ENCODE measurements at places on chromosomes 2 and 18.

DNA sequence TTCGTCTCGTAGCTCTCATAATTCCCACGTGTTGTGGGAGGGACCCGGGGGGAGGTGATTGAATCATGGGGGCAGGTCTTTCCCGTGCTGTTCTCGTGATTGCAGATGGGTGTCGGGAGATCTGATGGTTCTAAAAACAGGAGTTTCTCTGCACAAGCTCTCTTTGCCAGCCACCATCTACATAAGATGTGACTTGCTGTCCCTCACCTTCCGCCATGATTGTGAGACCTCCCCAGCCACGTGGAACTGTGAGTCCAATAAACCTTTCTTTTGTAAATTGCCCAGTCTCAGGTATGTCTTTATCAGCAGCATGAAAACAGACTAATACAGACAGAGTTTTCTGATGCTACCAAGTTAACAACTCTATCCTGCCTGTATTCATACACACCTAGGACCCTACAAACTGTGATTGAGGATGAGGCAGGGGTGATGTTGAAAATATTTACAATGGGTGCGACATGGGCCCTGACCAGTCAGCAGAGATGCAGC is 3.9 kb downstream of the APOB start:
- no peak for DNase-seq

GRCh38 chr2:152782171-152782570 is 63.8 kb downstream of the ARL6IP6 start:
- no peak for DNase-seq

- DNase-seq = no peak
These were observed 734.8 kb upstream of the REG3G start for GRCh38 chr2:78290581-78291214.

DNA sequence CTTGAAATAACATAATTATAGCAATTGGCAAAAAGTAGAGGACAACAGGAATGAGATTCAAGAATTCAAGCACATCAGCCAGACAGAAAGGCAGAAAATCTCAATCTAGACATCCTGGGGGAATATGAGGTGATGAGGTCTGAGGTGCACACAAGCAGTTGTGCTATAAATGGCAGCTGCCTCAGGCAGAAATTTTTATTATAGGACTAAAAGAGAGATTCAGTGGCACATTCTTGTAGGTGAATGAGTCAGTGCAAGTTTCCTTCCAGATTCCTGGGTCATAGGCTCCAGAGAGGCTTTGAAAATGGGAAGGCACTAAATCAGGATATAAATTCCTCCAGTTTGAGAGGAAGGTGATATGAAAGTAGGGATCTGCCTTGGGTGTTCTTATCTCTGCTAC is 127.2 kb upstream of the THSD7B start:
- DNase-seq = no peak

DNA sequence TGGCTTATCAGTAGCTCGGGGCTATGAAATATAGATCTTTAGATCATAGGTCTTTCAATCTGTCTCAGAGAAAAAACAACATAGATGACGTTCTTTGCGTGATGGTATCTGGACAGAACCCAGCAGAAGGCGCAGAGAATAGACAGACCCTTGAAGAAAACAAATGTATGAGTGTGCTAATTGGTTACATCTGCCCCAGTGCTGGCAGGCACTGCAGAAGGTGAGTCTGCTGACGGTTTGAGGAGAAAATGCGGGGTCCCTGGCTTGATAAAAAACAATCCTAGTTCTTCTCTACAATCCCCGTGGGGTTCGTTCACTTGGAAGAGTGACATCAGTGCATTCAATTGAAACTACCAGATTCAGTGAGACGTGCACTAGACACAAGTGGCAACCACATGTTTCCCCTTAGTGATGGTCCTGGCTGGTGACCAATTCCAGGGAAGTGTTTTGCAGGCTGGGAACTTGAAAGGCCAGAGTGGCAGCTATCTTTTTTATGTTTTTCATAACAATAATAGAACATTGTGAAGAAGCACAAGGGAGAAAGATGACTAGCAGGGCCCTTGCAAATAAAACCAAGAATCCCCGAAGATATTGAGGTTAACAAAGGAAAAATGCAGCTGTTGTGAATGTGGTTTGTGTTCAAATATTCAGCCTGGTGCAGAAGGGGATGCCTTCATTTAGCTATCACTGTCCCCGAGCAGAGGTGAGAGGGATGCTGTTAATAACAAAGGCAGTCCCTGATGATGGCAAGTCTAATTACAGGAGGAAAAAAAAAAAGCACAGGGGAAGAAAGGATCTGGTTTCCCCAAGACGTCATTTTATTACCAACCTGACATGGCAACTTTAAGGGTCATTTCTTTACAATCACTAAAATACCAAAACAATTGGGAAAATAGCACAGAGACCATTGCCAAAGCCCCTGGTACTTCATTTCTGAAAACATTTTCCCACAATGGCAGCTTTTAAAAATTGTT is 337.6 kb upstream of the FIGN start:
- DNase-seq = no peak

GRCh38 chr2:98870516-98871158 is 65.4 kb downstream of the CRACDL start:
- peak; percentile 32 for DNase-seq

GRCh38 chr18:8854962-8855361 is 149.6 kb downstream of the MTCL1 start:
- no peak for DNase-seq

GRCh38 chr2:216711348-216711747 is 16.0 kb upstream of the IGFBP5 start:
- DNase-seq = no peak

All from NCI-H2081 treated with DMSO at 0.1 percent for 48 hours (cell line).